CD4-positive, alpha-beta T cell treated with Interleukin-4 for 4 hours (primary cell): ENCODE measurements at places on chromosomes 6 and 20.

GRCh38 chr6:16150098-16150497 lies 21.2 kb downstream of the MYLIP start:
- DNase-seq = no peak

- no peak for DNase-seq
Measured at GRCh38 chr6:33990061-33990541, 155.8 kb downstream of the GRM4 start.

DNA sequence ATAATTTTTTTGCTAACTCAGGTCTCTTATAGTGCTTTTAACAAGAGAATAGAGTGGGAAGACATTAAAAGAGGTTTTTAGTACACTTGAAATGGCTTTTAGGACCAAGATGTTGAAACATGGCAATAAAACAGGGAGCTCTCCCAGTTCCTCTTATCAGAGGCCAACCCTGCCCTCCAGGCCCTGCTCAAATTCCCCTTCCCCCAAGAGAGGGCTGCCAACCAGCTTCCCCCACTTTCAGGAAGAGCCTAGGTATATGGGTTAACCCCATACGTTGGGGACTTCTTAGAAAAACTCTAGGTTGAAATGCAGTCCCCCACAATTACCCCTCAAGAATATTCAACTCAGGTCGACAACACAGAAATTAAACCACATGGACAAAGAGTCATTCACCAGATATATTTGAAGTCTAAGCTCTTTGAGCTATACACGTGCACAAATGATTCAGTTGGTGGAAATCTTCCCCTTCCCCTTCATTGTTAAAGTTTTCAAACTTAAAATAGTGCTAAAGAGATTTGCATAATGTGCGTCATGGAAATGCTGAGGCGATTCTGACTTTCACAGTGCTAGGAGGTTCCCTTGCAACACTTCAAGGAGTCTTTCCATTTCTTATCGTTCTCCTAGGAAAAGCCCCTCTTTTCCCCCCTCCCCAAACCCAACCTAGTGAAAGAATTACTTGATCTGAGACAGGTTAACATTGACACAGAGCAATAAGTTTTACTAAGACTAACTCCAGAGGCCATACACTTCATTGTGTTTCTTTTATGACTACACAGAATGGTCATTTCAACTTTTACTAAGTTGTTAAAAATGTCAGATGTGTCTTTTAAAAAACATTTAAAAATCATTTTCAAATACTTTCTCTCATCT lies 49.8 kb upstream of the ENPP5 start:
- DNase-seq = no peak

- no peak for DNase-seq
Measured at GRCh38 chr20:62914436-62914835, 11.9 kb downstream of the DIDO1 start.

- DNase-seq = no peak
Measured at GRCh38 chr20:62466072-62466760, 9.6 kb downstream of the GATA5 start.

GRCh38 chr6:3484946-3485345 lies 28.1 kb upstream of the SLC22A23 start:
- DNase-seq = no peak

GRCh38 chr6:110900028-110900598 lies 25.5 kb downstream of the AMD1 start:
- no peak for DNase-seq

- no peak for DNase-seq
Measured at GRCh38 chr6:122790028-122790422, 967 bp downstream of the SMPDL3A start.

DNA sequence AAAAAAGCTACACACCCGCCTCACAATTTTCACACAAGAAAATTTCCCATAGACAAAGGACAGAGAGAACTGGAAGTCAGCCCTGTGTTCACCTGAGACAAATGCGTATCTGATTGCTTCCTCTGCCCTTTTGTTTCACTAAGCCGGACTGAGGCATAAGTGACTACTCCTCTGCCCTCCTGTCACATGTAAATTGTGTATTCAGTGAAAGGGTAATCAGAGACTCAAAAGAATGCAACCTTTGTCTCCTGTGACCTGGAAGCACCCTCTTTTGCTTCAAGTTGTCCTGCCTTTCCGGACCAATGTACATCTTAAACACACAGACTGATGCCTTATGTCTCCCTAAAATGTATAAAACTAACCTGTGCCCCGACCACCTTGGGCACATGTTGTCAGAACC lies 483.8 kb upstream of the EYS start:
- DNase-seq = no peak

GRCh38 chr6:56146086-56146485 lies 101.3 kb downstream of the COL21A1 start:
- no peak for DNase-seq

- no peak for DNase-seq
Measured at GRCh38 chr20:37355252-37356180, 9.6 kb downstream of the SRC start.

- no peak for DNase-seq
Measured at GRCh38 chr20:50409495-50409894, 100.7 kb upstream of the PTPN1 start.

- DNase-seq = no peak
Measured at GRCh38 chr6:56346958-56347357, 99.6 kb upstream of the COL21A1 start.

DNA sequence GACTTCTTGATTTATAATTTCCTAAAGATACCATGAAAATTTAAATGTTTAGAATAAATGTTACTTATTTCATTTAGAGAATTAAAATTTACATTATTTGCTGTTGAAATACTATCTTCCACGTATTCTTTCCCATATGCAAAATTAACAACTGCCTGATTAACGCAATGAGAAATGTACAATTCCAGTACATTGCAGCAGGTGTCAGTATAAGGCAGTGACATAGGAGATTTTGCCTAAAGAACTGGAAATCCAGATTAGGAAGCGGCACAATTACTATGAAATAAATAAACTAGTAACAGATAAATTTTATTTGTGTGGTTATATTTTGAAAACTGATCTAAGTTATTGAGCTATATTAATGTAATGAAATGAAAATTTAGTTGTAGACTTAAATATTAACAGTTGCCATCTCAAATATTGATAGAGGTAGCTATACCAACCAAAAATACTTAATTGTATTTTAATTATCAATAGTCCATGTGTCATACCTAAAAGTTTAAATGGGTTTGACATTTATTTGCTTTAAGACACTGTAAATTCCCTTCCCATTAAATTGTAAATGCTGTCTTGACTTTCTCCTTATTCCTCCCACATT lies 300.2 kb downstream of the UTRN start:
- DNase-seq = peak; percentile 35

- no peak for DNase-seq
Measured at GRCh38 chr6:23174781-23175361, 605.5 kb downstream of the HDGFL1 start.

DNA sequence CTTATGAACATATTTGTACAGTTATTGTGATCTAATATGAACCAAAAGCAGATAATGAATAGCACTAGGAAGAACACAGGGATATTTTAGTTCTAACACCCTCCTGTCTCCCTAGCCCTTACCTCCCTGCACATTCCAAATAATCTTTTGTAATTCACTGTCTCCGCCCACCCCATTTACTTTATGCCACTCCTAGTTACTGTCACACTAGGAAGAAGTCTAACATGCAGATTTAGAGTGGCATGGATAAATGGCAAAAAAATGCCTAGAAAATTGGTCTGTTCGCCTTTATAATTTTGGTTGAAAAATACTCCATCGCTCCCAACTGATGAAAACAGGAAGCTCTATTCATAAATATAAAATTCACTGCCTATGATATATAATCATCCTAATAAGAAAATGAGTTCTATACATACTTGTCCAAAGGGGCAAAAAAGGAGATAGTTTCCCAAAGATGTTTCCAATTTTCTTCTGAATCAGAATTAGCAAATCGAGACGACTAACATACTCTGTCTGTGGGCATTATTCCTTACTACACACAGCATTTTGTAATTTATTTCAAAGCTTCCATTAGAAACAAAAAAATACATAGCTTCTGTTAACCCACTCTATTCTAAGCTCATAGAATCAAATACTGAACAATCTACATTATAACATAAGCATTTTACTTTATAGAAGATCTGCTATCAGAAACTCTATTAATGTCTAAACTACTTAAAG lies 1.3 kb upstream of the RUNX2 start:
- DNase-seq = no peak

DNA sequence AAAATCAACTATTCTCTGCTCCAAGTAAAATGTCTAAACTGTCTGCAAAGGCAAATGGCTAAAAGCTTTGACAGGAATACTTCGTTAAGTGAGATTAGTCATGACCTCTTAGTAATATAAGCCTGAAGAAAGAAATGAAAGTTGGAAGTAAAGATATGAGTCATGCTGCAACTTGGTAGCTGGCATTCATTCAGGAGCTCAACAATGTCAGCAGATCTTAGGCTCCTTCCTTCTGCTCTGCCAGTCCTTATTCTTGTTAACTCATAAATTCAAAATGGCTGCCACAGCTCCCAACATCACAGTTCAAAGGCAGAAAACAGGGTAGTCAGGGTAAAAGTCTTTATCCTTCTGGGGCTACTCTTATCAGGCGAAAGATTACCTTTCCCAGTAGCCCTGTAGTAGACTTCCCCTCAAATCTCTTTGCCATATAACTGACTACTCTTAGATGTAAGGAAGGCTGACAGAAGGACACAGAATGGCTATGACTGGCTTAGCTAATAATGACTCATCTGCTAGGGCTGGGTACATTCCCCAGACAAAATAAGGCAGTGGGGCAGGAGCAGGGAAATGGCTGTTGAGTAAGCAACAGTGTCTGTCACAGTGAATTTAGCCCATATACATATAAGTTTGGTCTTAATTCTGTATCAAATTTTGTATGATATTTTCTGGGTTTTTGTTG lies 24.4 kb upstream of the C6orf62 start:
- peak; percentile 29 for DNase-seq

GRCh38 chr6:7589221-7589620 lies 777 bp upstream of the SNRNP48 start:
- DNase-seq = no peak

- peak; percentile 74 for DNase-seq
Measured at GRCh38 chr20:56400001-56400640, 7.7 kb downstream of the CSTF1 start.

DNA sequence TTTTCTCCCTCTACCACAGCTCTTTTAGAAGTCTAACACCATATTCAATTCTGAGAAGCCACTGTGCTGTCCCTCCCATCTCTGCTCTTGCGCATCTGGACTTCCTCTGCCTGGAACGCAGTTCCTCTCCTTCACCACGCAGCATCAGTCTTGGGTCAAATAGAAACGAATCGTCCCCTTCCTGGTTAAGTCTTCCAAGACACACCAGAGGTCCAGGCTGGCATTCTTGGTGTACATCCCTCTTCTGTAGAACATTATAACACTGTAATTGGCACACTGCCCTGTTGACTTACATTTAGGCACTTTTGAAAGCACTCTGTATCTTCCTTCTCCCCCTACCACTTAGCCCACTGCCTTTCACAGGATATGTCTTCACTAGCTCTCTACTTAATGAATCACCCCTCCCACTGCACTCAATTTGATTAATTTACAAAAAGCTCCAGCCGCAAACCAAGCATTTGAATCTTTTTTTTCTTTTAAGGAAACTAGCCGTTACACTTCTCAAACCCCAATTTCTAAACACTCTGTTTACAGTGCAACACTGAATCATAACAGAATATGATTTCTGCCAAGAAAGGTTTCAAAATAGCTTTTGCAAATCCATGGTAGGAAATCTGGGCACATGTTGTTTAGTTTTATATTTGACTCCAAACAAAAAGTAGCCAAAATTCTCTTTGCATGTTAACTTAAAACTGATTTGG lies 140.8 kb upstream of the CARMIL1 start:
- peak; percentile 82 for DNase-seq

- no peak for DNase-seq
Measured at GRCh38 chr6:162140251-162140852, 587.2 kb downstream of the PRKN start.

- no peak for DNase-seq
Measured at GRCh38 chr6:19297880-19298279, 539.3 kb upstream of the ID4 start.

- no peak for DNase-seq
Measured at GRCh38 chr6:8859501-8859900, 424.2 kb upstream of the SLC35B3 start.

GRCh38 chr20:48619126-48620101 lies 208.4 kb downstream of the PREX1 start:
- DNase-seq = no peak

DNA sequence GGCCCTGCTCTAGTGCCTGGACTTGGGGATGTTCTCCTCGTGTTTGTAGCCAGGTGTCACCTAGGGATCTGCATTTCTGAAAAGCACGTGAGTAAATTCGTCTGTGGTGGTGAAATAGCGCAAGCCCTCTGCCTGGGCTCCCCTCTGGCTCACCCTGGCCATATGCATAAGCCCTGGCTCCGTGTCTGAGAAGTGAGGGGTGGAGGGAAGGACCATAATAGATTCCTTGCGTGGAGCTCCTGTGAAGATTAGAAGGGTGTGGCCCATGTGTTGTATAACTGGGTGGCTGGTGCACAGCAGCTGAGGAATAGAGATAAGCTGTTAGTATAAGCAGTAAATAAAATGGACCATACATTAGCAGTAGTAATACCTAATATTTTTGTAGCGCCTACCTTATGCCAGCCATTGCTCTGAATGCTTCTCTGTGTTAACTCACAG lies 4.8 kb downstream of the BCAS1 start:
- DNase-seq = no peak

- no peak for DNase-seq
Measured at GRCh38 chr6:15504581-15505350, 158.1 kb downstream of the DTNBP1 start.

- DNase-seq = peak; percentile 60
Measured at GRCh38 chr6:158031381-158032353, 50.0 kb downstream of the SYNJ2 start.
